ENCODE measurements at places on chromosomes 3 and 15.

DNA sequence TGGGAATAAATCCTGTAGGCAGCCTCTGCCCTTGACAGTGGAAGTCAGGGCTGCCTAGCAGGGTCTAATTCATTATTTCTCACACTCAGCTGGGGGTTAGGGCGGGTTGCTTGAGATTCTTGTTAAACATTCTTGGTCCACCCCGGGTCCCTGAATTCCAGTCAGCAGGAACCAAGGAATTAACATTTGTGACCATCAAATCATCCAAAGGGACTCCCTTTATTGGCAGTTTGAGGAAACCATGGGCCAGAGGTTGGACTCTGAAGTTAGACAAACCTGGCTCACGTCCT is 122.8 kb downstream of the EEFSEC start:
- no peak for DNase-seq

DNA sequence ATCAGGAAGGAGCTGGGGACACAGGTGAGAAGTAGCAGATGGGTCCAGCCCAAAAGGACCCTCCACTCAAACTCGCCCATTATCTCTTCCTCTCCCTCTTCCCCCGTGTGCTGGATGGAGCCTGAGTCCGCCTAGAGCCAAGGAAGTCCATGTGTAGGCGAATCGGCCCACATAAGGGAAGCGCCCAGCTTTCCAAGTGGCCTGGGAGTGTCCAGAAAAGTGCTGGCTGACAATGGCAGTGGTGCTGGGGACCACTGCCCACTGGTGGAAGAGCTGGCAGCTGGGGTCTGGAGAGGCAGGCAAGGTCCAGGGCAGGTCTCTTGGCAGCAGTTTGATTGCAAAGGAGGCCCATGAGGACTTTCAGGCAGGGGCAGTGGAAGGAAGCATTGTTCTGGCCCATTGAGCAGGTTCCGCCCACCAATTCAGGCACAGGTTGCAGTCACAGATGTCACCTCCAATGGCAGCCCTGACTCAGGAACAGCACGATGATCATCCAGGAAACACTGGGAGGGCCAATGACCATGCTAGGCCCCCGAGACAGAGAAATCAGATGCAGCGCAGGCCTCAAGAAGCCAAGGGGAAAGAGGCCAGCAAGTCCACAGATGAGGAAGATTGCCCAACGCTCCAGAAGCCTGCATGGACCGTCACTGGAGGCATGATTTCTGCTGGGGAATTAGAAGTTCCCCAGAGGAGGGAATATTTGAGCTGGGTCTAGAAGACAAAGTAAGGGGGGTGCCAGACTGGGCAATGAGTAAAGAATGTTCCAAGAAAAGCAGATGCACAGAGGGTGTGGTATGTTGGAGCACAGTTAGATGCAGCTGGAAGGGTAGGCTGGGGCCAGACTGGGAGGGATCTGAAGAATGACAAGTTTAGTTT is 3.0 kb downstream of the MFGE8 start:
- no peak for DNase-seq

GRCh38 chr3:148991219-148992026 is at the start of gene GYG1:
Gene GYG1, plus strand, starts transcription at chr3:148991540. Its CDS starts 101 bp downstream, at chr3:148991641.
- DNase-seq, result peak; percentile 88

GRCh38 chr15:74130849-74131627 is 652 bp downstream of the ISLR2 start:
- no peak for DNase-seq

- no peak for DNase-seq
Measured at GRCh38 chr3:25784971-25785370, 1.7 kb upstream of the NGLY1 start.

DNA sequence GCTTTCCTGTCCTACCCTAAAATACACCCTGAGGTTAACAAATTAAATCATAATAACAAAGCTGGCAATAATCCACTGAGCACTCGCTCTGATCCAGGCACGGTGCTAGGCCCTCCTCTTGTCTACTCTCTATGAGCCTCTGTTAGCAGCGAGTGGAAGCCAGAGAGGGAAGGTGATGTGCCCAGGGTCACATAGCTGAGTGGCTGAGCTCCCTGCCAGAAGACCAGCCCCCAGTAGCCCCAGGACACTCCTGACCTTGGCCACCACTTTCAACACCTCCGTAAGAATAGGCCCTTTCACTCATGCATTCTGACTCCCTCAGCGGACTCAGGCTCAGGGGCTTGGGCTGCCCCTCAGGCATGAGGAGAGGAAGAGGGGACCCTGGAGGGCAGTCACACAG is 9.5 kb upstream of the PRKCD start:
- DNase-seq, result peak; percentile 29

DNA sequence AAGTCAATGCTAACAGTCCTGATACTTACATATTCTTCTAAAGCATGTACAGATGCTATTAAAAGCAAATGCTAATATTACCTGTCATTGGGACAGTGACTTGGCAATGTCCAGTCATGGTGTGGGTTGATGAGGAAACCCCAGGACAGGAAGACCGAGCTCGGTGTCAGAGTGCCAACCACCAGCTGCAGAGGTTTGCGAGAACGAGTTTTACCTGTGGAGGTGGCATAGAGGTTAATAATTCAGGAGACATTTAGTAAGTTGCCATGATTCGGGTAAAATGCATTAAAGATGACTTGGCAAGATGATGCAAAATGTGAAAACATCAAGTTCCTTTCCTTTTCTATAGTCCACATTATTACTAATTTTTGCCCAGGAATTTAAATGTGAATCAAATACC is 94.5 kb downstream of the ABI3BP start:
- DNase-seq, result no peak

GRCh38 chr3:194872669-194872977 is 186.9 kb downstream of the FAM43A start:
- DNase-seq, result no peak

- no peak for DNase-seq
Measured at GRCh38 chr3:44301746-44302145, 36.8 kb upstream of the TCAIM start.

- no peak for DNase-seq
Measured at GRCh38 chr15:67927501-67928168, 87.8 kb upstream of the RNU6-1 start.

GRCh38 chr3:119297169-119297568 is 3.0 kb downstream of the ARHGAP31 start:
- DNase-seq, result no peak

GRCh38 chr15:48721061-48721810 is 75.7 kb upstream of the FBN1 start:
- DNase-seq, result peak; percentile 52

DNA sequence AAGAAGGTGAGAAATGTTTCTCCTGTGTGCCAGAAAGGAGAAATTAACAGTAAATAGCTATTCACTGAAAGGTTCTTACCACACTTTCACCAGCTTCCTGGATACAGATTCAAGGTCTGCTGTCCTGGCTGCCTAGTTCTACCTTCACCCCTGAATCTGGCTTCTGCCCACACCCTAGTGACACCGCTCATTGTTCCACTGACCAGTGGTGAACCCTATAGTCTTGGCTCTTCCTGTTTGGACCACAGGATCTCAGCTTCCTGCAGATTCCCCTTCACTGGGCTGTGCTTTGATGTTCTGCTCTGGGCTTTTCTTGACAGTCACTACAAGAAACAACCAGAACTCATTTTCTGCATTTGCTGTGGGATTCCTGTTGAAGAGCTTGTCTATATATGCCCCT is 250.0 kb downstream of the XXYLT1 start:
- DNase-seq, result no peak

DNA sequence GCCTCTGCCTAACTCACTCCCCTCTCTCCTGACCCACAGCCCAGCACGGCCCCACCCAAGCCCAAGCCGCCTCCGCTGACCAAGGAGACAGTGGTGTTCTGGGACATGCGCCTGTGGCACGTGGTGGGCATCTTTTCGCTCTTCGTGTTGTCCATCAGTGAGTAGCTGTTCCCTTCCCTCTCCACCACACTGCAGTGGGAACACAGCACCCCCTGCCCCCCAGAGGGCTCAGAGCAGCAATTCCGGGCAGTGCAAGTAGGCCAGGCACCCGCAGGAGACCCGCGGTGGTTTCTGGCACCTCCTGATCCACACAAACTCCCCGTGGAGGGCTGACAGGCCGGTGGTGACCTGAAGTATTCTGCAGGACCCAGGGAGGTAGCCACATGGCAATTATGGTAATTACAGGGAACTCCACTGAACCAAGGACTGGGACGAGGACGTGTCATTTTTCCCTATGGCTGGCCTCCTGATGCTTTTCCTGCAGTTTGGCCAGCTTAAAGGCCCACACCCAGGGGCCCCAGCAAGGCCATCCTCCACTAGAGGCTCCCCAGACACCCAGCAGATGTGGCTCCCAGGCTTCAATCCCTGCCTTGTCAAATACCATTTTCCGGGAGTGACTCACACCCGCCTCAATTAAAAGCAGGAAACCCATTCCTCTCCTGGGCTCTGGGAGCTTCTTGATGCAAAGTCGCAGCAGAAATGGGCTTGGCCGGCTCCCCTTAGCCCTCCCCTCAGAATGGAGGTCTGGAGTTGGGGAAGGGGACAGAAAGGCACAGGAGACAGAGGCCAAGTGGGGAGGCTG is 4.8 kb downstream of the TMIE start:
- peak; percentile 37 for DNase-seq

GRCh38 chr15:44325568-44325967 is 37.0 kb downstream of the GOLM2 start:
- no peak for DNase-seq

DNA sequence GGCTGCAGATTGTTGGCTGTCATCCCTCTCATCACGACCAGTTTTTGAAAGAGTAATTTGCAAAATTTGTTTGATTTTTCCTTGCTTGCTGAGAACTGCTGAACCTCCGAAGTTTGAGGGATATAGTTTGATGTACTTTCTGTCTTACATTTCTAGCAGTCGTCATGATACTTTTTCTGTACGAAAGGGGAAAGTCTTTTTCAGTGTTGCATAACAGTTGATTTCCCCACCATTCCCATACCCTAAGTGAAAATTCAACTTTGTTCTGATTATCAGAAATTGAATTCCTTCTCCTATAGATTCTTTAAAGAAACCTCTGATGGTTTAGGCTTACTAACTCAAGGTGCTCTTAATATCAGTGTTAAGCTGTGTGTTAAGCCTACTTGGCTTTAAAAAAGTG is 1.6 kb downstream of the PDE8A start:
- DNase-seq, result no peak

GRCh38 chr15:83207009-83207659 is 489 bp downstream of the HDGFL3 start:
- DNase-seq, result no peak

DNA sequence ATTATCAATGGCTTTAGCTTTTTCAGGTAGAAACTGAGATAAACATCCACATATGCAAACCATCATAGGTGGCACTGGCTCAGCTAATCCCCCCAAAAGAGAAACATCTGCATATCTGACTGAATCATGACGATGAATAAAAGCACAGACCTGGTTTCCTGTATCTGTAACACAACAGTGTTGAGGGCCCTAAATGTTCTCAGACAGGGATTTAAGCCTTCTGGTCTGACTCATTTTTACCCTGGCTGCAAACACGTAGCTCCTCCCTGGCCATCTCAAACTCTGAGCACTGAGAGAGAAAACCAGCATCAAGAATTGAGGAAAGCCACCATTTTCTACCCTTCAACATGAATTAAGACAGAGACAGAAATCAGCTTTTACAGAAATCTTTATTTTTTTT is 35.2 kb downstream of the GLB1 start:
- DNase-seq, result no peak

GRCh38 chr15:38533416-38533915 is 31.1 kb downstream of the RASGRP1 start:
- DNase-seq, result no peak

DNA sequence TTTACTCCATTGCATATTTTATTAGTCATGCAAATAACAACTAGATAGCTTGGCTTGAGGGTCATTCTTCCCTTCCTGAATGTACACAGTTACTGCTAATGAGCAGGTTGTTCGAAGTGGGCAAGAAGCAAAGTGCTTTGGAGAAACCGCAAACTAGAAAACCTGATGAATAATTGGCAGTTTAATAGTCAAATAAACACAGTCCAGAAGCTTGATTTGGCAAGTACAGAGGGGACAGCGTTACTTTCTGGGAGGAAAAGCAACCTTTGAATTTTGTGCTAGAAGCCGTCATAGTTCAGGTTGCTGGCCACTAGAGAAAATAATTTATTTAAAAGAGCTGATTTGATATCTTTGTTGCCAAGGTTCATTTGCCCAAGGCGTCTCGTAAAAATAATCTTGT is 94.9 kb downstream of the MFSD1 start:
- DNase-seq, result no peak

GRCh38 chr15:74789741-74790079 is 7.8 kb downstream of the CSK start:
- no peak for DNase-seq

DNA sequence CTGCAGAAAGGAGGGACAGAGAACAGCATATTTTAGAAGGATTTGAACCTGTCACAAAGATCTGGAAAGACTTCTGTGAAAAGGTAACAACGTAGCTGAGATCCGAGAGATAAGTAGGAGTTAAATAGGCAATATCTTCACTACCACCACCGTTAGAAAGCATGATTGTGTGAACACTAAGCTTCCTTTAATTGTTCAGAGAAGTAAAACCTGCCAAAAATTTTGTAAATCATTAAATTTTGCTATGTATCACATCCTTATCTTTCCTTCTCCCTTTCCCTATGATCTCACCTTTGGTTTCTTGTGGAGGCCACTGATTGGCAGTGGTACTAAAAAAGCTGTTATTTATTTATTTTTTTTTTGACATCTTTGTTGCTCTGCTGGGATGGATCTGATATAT is 346.9 kb downstream of the NLGN1 start:
- no peak for DNase-seq

GRCh38 chr3:24303057-24303754 is 191.4 kb downstream of the THRB start:
- no peak for DNase-seq

- DNase-seq, result no peak
Measured at GRCh38 chr3:161213644-161214043, 7.5 kb upstream of the NMD3 start.

DNA sequence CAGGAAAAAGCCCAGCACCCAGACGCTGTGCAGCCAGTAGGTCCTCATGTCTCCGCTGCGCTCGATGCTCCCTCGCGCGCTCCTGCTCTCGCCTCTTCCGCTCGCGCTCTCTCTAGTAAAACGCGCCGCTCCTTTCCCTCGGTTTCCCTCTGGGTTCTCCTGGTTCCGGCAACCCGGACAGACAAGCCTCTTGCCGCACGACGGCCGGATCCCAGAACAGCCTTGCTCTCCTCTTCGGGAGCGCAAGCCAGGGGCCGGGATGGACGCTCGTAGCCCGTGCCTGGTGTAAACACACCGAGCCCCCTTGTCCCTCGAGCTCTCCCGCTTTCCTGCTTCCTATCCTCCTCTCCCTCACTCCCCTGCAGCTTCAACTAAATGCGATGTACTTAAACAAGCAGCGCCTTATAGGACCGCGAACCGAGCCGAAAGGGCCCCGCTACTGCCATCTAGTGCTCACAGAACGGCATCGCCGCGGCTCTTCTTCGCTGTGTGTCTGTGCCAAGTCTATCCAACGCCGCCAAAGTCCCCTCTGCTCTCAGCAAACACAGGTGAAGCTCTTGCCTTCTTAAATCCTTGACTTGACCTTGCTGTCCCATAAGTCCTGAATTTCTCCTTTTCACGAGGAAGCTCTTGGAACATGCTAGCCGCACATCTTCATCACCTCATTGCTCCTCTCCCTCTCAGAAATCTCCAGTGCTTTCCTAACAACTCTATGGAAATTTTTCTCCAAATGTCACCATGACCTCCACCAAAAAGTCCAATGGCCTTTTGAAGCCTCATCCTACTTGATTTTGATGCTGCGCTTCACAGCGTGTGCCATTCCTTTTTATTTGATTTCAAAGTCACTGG is 1037.2 kb downstream of the IGSF11 start:
- DNase-seq, result peak; percentile 77
